Stimulated activated CD8-positive, alpha-beta memory T cell treated with anti-CD3 and anti-CD28 coated beads, Interleukin-2, amount 100 ng/mL, for 1 hour (primary cell): ENCODE measurements at places on chromosomes 5 and 9.

DNA sequence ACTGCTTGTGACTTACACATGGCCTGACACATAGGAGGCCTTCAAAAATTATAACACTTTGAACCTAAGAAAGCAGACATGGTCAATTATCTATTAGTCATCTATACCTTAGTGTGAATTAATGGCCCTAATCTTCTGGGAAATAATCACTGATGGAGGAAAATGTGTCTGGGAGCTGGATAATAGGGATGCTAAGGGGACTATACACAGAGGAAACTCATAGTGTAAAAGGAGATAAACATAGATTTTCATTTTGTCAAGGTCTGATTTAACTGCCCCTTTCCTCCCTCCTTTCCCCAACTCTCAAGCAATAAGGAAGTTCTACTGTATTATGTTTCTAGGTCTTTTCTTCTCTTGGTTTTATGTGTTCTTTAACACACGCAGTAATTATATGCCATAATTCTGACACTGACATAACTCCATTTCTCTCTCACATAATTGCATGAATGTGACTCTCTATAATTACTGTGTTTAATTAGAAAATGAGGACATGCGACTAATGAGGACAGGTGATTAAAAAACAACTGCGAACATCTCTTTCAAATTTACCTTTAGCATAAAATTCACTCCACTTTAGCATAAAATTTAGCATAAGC is 18.7 kb upstream of the PRELID2 start:
- no peak for DNase-seq

DNA sequence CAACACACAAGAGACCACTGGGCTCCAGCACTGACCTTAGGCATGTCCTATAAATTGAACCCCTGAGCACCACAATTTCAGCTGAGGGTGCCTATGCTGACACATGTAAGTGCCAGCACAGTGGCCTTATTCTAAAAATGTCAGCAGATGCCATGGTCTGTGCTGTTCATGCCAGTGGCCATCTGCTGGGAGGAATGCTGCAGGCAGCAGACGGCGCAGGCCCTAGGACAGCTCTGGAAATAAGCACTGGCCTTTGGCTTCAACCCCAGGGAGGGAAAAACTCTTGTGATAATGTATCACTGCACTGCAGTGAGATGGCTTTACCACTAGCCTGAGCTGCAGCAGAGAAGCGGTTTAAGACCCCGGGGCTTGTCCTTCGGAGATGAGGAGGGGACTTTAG is 98.5 kb downstream of the SYK start:
- no peak for DNase-seq

DNA sequence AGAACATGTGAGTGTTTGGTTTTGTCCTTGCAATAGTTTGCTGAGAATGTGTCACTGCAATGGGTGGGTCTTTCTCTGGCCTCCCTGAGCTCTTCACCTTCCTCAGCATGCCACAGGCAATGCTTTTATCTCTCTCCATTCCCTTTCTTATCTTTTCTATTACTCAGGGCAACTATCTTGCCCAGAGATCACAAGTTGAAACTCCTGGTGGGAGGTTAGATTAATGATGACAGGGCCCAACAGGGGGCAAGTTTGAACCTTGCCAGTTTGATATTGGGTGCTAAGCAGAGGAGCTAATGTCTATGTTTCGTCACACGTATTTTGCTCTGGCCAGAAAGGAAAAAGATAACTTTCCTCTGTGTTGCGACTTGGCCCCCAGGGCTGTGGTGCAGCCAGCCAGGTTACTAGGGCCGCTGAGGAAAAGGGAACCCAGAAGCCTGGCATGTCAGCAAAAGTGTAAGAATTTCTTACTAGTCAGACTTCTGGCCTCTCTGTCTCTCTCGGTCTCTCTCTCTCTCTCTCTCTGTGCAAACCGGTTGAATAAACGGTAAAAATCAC is 299.3 kb upstream of the POU5F2 start:
- DNase-seq = no peak

GRCh38 chr9:120891245-120891883 is 14.4 kb upstream of the PHF19 start:
- no peak for DNase-seq

DNA sequence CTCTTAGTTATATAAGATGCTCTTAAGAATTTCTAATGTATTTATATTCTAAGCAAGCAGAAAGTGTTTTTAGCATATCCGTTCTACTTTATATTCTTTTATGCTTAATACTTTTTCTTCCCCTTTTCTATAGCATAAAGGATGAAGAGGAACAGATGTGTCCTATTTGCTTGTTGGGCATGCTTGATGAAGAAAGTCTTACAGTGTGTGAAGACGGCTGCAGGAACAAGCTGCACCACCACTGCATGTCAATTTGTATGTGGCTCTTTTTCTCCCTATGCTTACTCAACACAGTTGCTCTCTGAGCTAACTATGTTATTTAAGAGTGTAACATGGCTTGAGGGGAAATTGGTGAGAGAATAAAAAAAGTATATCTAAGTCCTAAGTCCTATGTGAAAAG is 37.6 kb upstream of the SETD9 start:
- DNase-seq = no peak

DNA sequence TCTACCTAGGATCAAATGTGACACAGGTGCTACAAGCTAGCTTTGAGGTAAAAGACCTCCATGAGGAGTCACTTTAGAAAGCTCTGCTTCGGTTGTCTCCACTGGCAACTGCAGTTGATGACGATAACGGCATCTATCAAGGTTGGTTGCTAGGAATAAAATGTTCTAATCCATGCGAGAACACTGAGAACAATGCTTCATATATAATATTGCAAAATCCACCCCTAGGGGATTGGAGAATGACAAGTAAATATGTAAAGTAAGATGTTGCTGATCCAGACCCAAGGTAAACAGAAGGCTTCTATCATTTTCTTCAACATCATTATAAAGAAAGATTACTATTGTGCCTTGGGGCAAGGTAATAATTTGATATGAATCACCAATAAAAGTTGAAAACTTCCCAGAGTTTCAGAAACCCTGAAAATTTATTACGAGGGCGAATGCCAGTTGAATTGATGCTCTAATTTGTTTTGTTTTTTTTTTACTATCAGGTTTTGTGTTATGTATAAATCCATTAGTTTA is 1003.4 kb downstream of the CDH18 start:
- no peak for DNase-seq

DNA sequence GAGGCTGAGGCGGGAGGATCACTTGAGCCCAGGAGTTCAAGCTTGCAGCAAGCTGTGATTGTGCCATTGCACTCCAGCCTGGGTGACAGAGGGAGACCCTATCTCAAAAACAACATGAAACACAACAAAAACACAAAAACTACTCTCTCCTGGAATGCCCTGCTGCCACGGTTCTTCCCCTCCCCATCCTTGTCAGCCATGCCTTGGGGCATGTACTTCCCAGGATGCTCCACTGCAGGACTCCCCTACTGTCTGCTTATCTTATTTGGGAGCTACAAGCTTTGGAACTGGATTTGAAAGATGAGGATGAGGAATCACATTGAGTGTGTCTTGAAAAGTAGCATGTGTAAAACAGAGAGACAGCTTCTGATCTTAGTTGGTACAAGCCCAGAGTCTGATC is 40.1 kb upstream of the KIAA1958 start:
- DNase-seq = no peak

GRCh38 chr9:88464851-88465250 is 70.1 kb upstream of the NXNL2 start:
- no peak for DNase-seq

DNA sequence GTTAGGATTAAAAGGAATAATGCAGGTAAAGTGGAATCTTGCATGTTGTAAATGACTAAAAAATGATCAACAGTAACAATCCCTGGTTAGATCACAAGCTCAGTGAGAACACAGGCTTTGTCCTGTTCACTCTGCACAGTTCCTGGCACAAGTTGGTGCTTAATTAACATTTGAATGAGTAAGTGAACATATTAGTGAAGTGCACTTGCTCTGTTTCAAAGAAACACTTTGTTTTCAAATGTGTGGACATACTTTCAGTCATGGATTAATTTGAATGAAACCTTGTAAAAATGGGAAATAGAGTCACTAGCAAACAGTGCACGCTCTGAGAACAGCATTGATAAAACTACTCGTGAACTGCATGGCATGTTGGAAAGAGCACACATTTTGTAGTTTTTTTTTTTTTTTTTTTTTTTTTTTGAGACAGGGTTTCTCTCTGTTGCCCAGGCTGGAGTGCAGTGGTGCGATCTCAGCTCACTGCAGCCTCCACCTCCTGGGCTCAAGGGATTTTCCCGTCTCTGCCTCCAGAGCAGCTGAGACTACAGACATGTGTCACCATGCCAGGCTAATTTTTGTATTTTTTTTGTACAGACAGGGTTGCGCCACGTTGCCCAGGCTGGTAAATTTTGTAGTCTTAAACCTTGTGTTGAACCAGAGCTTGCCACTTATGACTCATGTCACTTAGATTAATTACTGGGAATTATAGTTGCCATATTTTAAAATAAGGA is 159.9 kb downstream of the LURAP1L start:
- DNase-seq = no peak

- no peak for DNase-seq
These were observed 53.4 kb upstream of the TMC1 start for GRCh38 chr9:72467766-72468738.
